Stimulated activated CD4-positive, alpha-beta T cell treated with anti-CD3 and anti-CD28 coated beads, Interleukin-12 subunit alpha, Interleukin-12 subunit beta, amount 100 ng/mL, for 48 hours (primary cell): ENCODE measurements at places on chromosomes 2 and 18.

DNA sequence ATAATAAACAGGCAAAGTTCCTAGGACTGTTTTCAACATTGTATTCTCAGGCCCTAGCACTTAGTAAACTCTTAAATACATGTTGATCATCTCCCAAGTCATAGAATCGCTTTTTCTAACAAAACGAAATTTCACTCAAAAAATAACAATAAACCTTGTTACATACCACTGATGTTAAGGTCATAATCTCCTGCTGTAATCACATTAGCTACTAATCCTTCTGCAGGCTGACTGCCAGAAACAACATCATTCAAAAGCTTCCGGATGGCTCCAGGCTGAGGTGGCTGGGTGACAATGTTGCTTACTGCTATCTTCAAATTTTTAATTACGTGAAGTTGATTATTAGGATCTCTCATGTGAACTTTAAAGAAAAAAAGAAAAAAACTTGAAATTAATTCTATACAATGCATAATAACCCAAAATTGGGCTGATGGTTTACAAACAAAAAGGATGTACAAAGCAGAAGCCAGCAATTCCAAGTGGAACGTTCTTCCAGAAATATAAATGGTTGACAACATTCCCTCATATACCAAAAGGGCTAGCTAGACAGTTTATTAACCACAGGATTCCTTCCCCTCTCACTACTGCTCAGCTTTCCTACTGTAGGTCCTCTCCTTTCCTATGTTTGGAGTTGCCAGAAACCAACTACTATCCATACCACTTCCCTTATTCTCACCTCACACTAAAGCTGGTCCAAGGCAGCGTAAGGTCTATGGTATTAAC is 11.6 kb downstream of the TRAPPC8 start:
- no peak for DNase-seq

DNA sequence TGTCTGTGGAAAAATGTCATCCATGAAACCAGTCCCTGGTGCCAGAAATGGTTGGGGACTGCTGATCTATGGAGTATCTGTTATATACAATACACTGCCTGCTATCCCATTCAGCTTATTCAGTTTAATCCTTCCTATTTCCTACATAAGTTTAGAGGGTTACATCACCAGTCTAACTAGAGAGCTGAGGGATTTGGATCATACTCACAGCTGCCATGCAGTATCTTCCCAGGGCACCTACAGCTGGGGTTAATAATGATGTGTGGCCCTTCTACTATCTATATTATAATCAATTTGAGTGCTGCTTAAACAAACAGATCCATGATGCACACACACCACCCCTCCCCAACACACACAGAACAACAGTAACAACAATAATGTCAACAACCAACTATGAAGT is 524.0 kb downstream of the LRRTM4 start:
- no peak for DNase-seq

GRCh38 chr2:237446338-237446665 is 32.3 kb upstream of the COL6A3 start:
- no peak for DNase-seq

DNA sequence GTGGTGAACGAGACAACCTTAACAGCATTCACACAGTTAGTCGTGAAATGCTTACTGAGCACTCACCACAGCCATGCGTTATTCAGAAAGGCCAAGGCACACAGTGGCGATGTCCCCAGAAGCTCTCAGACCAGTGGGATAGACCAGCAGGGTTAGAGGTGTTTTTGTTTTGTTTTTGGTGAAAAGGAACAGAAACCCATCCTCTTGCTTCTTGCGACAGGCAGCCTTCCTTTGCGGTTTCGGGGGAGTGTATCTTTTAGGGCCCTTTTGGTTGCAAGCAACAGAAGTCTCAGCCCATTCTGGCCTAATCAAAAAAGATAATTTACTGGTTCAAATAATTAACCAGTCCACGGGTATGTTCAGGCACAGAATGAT is 4.7 kb downstream of the GNLY start:
- no peak for DNase-seq

DNA sequence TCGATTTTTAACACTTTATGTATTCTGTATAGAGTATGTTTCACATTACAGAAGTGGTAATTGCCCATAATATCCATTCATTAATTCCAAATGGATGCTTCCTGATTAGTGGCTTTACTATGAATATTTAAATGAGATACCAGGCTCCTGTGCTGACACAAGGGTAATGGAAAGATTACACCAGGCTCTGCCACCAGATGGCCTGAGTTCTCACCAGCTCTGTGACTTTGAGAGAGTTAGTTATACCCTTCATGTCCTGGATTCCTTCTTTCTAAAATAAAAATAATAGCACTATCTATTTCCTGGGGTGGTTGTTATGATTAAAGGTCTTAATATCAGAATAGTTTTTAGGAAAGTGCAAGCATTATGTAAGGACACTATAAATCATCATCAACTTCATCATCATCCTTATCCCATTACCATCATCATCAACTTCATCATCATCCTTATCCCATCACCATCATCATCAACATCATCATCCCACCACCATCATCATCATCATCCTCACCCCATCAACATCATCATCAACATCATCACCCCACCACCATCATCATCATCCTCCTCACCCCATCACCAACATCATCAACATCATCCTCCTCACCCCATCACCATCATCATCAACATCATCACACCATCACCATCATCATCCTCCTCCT is 151.8 kb downstream of the DNER start:
- DNase-seq = no peak

GRCh38 chr2:118668431-118669424 is 178.7 kb downstream of the EN1 start:
- DNase-seq = no peak

GRCh38 chr18:37529296-37529695 is 36.3 kb downstream of the CELF4 start:
- DNase-seq = no peak
